ENCODE measurements at places on chromosomes 5 and 9.
A peak's percentile ranks its signal among the peaks of the same experiment; 100 is the strongest.

DNA sequence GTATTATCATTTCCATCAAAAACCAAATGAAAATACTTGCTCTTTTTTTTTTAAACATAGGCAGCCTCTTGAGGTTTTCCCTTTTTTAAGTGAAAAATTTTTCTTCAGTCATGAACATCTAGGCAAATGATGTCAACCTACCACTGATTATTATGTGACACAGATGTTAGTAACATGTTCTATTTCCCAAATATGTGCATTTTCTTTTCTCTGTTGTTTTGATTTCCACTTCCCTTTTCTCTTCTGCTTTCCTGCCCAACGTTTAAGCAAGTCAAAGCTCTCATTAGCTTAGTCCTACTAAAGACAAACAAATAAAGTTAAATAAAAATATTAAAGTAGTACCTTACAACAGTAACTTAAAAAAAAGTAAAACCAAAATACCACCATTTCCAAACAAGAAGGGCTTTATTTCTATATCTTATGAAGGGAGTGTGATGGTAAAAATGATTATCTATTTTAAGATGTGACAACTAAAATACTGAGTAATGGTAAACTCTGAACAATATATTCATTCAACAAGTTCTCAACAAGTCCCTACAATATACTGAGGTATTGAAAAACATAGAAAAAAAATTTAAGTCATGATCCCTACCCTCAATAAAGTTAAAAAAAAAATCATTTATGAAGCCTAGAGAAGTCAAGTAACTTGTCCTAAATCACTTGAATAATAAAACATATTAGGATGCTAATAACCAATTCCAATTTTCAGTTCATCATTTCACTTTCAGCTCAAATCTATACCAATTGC, 9.4 kb downstream of the SLC38A9 start:
- DNase-seq = peak; percentile 65

GRCh38 chr5:73825736-73826135, 199.7 kb downstream of the ARHGEF28 start:
- DNase-seq = no peak

DNA sequence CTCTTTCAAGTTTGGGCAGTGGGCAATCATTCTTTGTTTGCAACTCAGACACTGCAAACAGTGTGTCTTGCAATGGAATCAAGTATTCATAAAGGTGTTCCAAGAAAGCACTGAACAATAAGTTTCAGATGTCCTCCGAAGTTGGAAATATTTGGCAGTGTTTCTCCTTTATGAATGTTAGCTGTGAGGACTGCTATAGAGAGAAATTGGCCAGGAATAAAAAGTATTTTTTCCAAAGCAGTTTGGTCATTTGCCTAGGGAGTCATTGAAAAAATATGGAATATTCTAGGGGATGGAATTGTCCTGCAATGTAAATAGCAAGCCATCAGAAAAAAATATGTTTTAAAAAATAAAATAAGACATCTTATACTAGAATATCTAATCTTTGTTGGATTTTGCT, 688.6 kb upstream of the SEMA6A start:
- no peak for DNase-seq

DNA sequence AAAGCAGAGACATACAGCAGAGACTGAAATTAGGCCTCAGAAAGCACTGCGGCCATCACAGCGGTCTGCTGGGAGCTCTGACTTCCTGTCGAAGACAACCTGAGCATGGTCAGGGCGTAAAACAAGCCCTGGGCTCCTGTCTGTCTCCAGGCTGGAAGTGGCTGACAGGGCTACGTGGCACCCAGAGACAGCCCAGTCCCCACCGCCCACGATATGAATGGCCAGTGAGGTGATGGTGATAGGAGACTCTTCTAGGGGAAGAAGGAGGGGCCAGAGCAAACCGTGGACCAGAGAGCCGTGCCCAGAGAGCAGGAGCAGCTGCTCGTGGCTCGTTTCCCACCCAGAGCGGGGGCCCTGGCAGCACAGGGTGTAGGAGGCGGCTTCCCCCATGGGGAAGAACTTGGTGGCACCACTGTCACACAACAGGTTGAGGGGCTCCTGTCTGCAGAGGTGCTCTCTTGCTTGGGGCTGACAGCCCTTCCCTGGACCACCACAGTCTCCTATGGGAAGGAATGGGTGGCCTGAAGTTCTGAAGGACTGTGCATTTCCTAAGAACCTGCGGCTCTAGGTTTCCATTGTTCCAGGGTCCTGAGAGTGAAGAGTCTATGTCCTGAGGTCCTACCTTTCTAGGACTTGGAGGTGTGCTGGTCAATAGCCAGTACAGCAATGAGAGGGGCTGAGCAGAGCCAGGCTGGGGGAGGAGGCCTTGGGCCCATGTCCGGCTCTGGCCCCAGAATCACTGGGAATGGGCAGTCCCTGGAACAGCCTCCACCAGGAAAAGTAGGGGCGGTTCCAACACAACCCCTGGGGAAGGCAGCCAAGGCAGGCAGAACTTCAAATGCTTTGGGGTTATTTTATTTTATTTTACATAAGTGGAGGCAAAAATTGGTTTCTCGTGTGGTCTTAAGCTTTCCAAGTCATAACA, 56.4 kb downstream of the BARX1 start:
- DNase-seq = no peak

GRCh38 chr5:14166437-14166836, 23.3 kb downstream of the TRIO start:
- DNase-seq = peak; percentile 47

DNA sequence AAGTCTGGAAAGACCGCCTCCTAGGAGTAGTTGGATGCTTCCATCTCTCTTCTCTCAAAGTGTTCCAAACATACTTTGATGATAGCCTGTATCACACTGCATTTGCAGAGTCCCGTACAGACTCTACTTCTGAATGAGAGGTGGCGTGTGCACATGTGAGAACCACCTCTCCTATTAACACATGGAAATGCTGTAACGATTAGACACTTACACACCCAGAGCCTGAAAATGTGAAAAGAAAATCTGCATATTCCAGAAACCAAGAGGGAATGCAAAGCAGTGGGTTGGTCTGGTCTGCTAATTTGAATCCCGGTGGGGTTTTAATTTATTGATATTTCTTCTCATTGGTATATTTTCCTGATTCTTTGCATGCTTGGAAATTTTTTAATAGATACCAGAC, 10.5 kb downstream of the UGCG start:
- DNase-seq = no peak

- no peak for DNase-seq
These were observed 107.1 kb downstream of the CACNA1B start for GRCh38 chr9:137984520-137985257.

DNA sequence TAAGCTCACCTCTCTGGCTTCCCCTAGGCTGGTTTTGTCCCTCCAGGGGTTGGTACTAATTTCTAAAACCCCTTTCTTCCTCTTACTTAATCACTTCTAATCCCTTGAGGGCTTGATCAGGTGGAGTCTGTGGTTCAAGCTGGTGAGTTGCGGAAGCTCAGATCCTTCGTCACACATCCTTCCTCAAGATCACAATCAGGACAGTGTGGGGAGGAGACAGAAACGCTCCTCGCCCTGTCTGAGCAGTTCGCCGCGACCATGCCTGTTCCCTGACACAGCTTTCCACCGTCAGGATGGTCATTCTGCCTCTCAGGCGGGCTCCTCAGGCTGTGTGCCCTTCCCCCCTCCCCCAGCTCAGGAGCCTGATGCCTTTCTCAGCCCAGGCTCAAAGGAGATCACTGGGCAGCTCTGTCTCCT, 24.3 kb downstream of the CPLX2 start:
- no peak for DNase-seq

DNA sequence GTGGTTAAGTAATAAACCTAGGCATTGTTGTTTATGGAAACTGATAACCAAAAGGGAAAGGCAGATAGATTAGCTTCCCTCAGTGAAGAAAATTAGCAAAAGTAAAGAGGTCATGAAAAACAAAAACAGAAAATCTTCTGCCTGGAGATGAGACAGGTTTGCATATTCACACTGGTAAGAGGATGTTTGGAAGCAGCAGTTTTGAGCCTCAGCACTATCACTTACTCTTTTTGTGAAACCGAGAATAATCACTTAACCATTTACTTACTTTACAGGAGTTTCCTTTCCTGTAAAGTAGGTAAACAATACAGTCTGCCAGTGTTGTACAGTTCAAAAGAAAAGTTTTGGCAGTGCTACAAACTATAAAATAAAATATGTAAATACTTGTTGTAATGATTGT, 35.5 kb upstream of the EMB start:
- no peak for DNase-seq

GRCh38 chr5:89556215-89556913, 673.4 kb upstream of the MEF2C start:
- DNase-seq = no peak

All from inflammatory macrophage treated with lipopolysaccharide for 1 hour (primary cell).